ENCODE measurements at places on chromosomes 5 and 9.
A peak's percentile ranks its signal among the peaks of the same experiment; 100 is the strongest.

DNA sequence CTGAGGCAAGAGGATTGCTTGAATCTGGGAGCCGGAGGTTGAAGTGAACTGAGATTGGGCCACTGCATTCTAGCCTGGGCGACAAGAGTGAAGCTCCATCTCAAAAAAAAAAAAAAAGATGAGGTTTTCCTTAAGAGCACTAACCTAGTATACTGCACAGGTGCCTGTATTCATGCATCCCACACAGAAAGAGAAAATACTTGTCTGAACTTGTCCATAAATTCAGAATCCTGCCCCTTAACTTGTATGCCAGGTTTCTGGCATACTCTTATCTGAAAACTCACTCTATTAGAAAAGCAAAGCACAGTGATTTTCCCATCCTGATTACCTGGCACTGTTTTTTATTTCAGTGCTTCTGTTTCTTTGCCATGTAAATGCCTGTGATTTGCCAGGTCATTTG, 125.3 kb upstream of the CDKN2B start:
- no peak for DNase-seq

GRCh38 chr9:3337515-3338225, 188.1 kb downstream of the RFX3 start:
- DNase-seq: peak; percentile 12

DNA sequence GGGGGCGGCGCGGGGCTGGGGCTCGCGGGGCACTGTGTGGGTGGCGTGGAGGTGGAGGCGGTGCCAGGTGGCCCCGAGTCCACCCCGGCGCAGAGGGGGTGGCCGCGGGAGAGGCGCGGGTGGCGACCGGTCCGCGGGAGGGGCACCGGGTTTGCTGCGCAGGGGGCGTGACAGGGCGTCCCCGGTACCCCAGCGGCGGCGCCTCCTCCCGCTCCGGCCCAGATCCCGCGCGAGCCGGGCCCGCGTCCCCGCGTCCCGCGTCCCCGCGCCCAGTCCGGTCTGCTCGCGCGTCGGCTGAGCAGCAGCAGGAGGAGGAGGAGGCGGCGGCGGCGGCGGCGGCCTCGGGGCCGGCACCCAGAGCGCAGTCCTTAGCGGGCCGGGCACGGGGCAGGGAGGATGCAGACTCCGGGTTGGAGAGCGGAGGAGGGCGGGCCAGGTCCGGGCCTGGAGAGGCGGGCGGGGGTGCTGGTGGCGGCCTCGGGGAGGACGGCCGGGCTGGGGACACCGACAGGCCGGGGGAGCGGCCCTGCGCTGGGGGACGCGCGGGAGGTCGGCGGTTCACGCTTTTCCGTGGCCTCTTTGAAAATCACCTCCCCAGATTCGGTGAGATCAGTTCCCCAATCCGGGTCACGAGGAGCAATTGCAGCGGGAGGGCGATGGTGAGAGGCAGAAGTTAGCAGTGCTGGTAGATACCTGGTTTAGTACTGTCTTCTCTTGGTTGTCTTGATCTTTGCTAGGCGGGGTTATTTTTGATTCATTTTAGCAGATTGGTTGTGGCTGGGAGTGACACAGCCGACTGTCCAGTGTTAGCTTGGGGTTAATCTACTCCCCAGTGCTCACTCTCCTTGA, 1.7 kb downstream of the TRIO start:
- DNase-seq: peak; percentile 27

DNA sequence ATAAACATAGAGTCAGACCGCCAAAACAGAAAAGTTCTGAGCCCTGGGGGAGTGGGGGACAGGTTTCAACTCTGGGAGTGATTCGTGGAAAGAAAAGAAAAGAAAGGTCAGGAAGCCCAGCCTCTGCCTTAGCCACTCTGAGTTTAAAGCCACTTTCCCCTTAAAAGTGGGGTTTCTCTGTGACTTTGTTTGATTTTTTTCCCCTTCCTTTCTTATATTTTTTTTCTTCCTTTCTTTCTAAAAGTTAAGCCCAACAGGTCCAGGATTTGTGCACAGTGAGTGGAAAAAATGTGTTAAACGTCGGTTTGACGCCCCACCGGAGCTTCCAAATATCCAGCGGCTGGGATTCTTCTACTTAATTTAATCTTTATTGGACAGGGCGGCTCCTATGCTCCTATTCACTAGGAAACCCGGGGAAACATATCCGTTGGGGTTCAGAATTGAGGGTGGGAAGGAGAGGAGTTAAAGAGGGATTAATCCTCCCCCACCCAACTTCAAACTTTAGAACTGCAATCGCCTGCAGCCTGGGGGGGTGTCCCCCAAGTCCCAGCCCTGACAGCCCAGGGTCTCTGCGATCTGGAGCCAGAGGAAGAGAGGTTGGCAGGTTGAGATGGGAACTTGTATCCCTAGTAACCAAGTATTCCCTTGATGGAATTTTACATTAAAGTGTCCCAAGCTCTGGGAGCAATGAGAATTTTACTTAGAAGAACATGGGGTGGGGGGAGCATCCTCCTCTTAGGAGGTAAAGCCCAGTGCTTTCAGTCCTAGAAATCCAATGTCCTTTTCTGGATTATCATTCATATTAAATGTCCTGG, 6.3 kb downstream of the NR2F1-AS1 start:
- DNase-seq: no peak

DNA sequence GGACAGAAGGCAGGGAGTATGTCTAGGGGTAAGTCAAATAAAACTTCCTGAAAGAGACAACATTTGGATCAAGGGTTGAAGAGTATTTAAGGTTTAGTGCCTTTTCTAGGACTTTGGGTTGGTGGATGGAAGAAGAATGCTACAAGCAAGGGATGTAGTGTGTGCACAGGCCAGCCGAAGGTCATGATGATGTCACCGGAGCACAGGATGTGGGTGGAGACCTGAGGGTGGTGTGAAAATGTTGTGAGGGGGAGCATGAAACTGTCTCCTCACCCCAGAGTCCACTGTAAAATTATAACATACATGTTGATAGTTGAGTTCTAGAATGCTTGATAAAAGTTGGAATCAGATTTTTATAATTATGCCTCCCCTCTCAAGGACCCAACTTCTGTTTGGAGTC, 553.3 kb upstream of the SGCD start:
- DNase-seq: no peak

DNA sequence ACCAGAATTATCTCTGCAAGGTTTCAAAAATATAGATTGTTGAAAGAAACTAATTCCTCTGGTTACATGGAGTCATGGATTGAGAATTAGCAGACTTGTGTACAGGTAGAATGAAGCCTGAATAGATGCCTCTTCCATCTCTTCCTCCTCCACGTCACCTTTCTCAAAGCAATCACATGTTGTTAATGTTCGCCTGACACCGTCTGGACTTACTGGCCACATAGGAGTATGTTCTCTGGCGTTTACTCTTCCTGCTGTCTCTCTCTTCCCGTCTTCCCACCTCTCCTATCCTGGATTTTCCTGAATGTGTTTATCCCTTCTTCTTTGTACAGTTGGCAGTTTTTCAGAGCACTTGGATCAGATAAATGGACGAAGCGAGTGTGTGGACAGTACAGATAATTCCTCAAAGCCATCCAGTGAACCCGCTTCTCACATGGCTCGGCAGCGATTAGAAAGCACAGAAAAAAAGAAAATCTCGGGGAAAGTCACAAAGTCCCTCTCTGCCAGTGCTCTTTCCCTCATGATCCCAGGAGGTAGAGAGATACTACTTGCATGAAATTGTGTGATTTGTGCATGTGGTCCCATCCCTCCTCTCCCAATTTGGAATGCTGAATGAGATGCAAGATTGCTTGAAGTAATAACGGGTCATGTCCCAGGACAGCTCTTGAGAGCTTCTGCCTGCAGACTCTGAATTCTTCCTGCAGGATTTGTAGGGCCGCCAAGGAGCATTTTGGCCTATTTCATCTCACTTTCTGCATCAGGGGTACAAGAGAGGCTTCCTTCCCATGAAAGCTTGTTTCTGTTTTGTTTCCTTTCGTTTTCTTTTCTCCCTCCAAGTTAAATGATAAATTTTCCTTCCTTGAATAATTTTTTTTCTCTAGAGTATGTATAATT, 47.3 kb downstream of the CD180 start:
- no peak for DNase-seq

DNA sequence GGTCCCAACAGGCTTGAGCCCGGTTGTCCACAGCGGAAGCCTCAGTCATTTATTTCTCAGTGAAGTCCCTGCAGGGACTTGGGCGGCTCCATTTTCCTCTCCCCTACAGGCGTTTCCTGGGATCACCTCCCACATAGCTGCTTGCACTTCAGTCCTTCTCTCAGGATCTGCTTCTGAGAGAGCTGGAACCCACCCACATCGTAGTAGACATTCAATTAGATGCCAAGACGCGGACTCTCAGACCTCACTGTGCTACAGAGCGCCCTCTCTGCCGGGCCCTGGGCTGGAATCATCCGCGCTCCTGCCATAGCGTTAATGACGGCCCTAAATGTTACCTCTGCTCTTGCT, 54.0 kb upstream of the ROR2 start:
- DNase-seq: no peak

DNA sequence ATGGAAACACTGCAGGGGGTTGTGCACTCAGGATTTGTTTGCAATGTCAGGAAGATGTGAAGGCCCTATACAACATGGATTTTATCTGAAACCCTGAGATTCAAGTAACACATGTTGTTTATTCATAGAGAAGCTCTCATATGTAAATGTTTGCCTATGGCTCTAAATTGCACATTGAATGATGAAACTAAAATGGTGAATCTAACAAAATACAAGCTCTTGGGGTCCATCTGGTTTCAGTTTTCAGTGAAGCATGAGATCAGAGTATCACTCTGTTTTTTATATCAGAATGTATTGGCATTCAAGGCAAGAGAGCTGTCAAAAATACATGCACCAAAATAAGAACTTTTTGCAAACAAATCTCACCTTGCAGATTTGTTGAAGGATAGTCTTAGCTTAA, 19.6 kb upstream of the FRMD3 start:
- no peak for DNase-seq

- no peak for DNase-seq
Observed at GRCh38 chr5:81773161-81773560, 22.3 kb upstream of the SSBP2 start.

GRCh38 chr5:107218457-107219193, 452.1 kb downstream of the EFNA5 start:
- DNase-seq: no peak

GRCh38 chr9:16396389-16396788, 474.1 kb downstream of the BNC2 start:
- DNase-seq: no peak

GRCh38 chr9:4425319-4426045, 64.8 kb upstream of the SLC1A1 start:
- no peak for DNase-seq

DNA sequence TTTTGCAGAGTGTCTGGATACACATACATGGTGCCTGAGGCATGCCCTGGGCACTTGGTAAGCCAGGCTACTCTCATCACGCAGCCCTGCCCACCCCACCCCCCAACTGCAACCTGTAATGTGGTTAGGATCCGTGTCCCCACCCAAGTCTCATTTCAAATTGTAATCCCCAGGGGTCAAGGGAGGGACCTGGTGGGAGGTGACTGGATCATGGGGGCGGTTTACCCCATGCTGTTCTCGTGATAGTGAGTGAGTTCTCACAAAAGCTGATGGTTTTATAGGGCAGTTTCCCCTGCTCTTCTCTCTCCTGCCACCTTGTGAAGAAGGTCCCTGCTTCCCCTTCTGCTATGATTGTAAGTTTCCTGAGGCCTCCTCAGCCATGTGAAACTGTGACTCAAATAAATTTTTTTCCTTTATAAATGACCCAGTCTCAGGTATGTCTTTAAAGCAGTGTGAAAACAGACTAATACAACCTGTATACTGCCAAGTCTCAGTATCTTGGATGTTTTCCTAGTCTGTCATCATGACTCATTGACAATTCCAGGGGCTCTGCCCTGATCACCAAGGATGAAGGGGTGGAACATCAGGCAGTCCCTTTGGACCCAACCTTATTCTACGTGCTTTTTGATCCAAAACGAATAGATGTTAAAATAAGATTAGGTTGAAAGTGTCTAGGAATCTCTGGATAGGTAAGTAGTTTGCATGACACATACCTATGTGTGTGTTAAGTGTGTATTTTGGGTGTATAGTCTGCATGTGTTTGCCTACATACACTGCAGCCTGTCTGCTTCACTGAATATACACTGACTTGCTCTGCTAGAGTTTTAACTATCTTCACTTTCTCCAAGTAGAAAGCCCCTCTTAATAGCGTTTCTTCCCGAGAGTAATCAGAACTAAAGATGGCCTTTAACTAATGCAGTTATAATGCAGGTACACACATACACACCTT, 293.8 kb downstream of the SLIT3 start:
- DNase-seq: no peak

DNA sequence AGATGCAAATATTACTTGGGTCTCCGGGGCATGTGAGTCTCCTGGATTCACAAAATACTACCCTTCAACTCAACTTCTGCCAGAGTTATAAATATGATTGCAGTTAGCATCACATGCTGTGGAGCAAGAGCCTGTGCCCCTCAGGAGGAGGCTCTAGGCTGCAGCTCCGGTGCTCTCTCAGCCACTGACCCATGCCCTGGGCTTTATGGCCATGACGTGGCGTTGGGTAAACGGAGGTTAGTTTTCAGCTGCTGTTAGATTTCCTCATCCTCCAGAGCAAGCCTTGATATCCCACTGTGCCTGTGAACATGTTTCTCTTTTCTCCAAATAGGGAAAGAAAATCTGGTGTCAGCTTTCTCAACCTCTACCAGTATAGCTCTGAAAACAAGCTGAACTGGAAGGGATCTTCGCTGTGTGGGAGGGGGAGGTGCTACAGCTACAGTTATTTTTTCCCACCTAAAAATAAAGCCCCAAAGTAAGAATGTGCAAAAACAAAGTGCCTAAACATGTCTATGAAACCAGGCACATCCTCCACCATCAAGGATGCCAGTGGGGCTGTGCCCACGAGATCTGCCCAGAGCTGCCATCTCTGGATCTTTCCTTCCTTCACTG, 124.4 kb upstream of the GPR151 start:
- no peak for DNase-seq

- DNase-seq: no peak
Observed at GRCh38 chr5:116506488-116506887, 68.1 kb downstream of the SEMA6A start.

GRCh38 chr9:82057805-82058204, 69.2 kb downstream of the SPATA31D1 start:
- DNase-seq: no peak

GRCh38 chr5:93532370-93532769, 48.6 kb downstream of the NR2F1-AS1 start:
- peak; percentile 41 for DNase-seq

GRCh38 chr9:93355827-93356226, 95.7 kb upstream of the FAM120A start:
- DNase-seq: no peak

DNA sequence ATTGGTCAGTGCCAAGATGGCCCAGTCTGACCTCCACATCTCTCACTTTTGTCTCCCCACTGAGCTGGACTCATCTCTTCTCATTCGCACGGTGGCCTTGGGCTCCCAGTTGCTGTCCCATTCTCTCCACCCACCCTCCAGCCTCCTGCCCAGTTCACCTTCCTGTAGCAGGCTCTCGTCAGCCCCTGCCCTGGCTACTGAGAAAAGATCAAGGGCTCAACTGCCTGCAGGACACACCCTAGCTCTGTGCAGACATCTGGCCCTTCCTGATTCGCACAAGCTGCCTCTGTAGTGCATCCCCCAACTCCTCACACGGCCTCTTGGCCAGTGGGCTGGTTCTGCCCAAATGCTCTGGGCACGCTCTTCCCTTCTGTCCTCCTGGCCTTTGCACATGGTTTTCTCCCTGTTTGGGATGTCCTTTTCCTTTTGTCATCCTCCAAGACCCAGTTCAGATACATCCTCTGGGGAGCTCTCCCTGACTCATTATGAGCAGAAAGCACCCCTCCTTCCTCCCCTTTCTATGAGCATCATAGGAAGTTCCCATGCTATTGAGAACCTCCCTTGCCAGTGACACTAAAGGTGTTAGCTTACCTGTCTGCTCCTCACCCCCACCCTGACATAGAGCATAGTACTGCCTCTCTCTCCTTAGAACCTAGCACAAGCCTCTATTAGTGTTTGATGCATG, 78.5 kb upstream of the TGFBR1 start:
- DNase-seq: no peak

GRCh38 chr5:32092938-32093812, 80.9 kb downstream of the GOLPH3 start:
- peak; percentile 81 for DNase-seq

All from dorsolateral prefrontal cortex (tissue), 122 donors.